ENCODE measurements at places on chromosomes 13 and 19. TPM values are rescaled to one million over a fixed set of nuclear protein-coding genes. Genes with fewer than 3 reads are reported as not detected.

The DBP gene
- 45.9 TPM for total RNA-seq

The CCL25 gene
- not detected for total RNA-seq

GRCh38 chr13:50235604-50236342, 220.5 kb downstream of the KCNRG start:
- no peak overlapping the region for H3K4me3 ChIP-seq
- H3K36me3 ChIP-seq, result no peaks in the 10 kb centered on the region
- H3K27me3 ChIP-seq, result no peaks in the 10 kb centered on the region
- no peak overlapping the region for H3K27ac ChIP-seq
- peaks cover 3% of the 10 kb centered on the region for H3K4me1 ChIP-seq

- H3K4me3 ChIP-seq, result no peak overlapping the region
- no peak overlapping the region for H3K27ac ChIP-seq
- H3K4me1 ChIP-seq, result peaks cover 6% of the 10 kb centered on the region
- no peak for DNase-seq
Observed at GRCh38 chr19:2814426-2814825, 5.2 kb upstream of the ZNF554 start.

The AXL gene
- 47.4 TPM for total RNA-seq

DNA sequence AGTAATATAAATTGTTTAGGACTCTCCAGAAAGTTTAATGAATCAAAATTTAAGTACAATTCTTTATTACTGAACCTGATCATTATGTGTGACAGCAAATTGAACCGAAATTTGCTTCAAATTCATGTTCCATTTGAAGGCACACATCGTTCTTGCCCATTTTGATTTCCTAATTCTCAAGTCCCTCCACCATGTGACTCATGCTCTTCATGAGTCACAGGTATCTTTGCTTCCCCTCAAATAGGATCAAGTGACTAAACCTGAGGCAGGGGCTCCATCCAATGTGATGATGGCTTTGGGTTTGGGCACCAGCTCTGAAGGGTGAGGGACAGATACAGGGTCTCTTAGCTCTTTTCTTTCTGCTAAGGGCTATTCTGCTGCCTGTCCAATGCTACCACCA, 86.1 kb downstream of the THSD1 start:
- H3K36me3 ChIP-seq, result no peaks in the 10 kb centered on the region
- no peak overlapping the region for H3K4me3 ChIP-seq
- DNase-seq, result no peak
- no peak overlapping the region for H3K27ac ChIP-seq
- no peaks in the 10 kb centered on the region for H3K4me1 ChIP-seq

DNA sequence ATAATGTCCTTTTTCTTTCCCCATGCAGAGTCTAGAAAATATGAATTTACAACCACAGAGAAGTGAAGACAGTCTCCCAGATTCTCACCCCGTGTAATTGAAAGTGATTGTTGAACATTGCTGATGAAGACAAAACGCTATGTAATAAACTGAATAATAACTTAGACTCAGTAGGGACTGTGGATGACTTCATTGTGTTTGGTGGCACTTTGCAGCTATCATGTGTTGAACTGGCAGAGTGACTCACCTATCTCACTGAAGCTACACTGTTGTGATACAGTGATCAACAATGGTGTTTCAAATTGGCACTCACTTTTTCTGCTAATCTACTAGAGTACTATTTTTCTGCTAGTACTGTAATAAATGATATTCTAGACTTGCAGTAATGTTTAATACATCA, 261.3 kb downstream of the DACH1 start:
- no peaks in the 10 kb centered on the region for H3K27me3 ChIP-seq
- no peaks in the 10 kb centered on the region for H3K36me3 ChIP-seq
- no peaks in the 10 kb centered on the region for H3K4me1 ChIP-seq
- H3K27ac ChIP-seq, result no peak overlapping the region
- no peak overlapping the region for H3K4me3 ChIP-seq
- no peak for DNase-seq

DNA sequence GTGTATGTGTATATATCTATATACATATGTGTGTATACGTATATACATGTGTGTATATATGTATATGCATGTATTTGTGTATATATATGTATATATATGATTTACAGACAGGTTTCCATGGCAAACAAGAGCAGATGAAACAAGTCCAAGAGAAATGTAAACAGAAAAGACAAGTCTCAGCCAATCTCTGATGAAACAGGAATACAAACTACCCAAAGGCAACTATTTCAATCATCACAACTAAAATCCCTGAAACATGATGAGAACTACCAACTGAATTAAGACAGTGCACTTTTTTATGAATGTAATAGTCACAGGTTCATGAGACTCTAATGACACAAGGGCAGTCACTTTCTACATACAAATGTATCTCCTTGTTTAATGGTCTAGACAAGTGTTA, 140.2 kb downstream of the TNFRSF19 start:
- H3K4me3 ChIP-seq, result no peak overlapping the region
- H3K27me3 ChIP-seq, result 0 out of 2 replicates have a peak, but pooled peaks cover 7% of the 10 kb centered on the region
- H3K36me3 ChIP-seq, result no peaks in the 10 kb centered on the region
- no peak overlapping the region for H3K27ac ChIP-seq

DNA sequence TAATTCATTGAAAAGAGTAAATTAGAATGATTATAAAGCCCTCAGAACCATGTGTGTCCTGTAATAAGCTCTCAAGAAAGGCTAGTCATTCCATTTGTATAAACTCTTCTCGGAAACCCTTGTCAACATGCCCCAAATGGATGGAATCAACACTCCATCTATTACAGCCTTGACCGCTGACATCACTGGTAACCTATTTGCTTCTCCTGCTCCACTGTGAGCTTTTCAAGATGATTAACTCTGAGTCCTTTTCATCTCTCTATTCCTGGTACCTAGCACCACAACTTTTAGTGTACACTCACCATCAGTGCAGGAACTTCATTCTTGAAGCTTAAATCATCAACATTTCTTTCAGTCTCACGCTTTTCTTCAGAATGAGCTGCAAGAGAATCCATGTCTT, 612.0 kb downstream of the DCT start:
- no peaks in the 10 kb centered on the region for H3K36me3 ChIP-seq
- H3K27me3 ChIP-seq, result no peaks in the 10 kb centered on the region
- H3K4me3 ChIP-seq, result no peak overlapping the region
- H3K4me1 ChIP-seq, result no peaks in the 10 kb centered on the region
- no peak for DNase-seq
- H3K27ac ChIP-seq, result no peak overlapping the region

- H3K36me3 ChIP-seq, result no peaks in the 10 kb centered on the region
- no peak overlapping the region for H3K27ac ChIP-seq
- H3K4me1 ChIP-seq, result peaks cover 12% of the 10 kb centered on the region
- no peak overlapping the region for H3K4me3 ChIP-seq
- DNase-seq, result no peak
Observed at GRCh38 chr13:99062593-99062992, 84.7 kb upstream of the DOCK9 start.

DNA sequence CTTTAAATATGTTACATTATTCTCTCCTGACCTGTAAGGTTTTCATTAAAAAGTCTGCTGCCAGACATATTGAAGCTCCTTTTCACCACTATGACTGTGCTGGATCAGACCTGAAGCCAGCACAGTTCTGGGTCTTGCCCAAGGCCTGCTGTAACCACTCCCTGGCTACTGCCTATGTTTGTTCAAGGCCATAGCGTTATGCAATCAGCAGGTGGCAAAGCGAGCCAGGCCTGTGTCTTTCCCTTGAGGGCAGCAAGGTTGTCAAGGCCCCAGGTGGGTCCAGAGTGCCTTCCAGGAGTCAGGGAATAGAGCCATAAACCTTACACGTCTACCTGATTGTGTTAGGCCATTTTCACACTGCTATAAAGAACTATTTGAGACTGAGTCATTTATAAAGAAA, 496.8 kb upstream of the PCDH9 start:
- H3K4me3 ChIP-seq, result no peak overlapping the region
- H3K36me3 ChIP-seq, result no peaks in the 10 kb centered on the region
- no peak overlapping the region for H3K27ac ChIP-seq
- no peaks in the 10 kb centered on the region for H3K27me3 ChIP-seq
- DNase-seq, result no peak

The PCSK4 gene
- 11.1 TPM for total RNA-seq
